Sciatic nerve (tissue), 2 donors: ENCODE measurements at places on chromosomes 3 and 15.

GRCh38 chr3:176347424-176348146 is 849.7 kb downstream of the TBL1XR1 start:
- DNase-seq: no peak

DNA sequence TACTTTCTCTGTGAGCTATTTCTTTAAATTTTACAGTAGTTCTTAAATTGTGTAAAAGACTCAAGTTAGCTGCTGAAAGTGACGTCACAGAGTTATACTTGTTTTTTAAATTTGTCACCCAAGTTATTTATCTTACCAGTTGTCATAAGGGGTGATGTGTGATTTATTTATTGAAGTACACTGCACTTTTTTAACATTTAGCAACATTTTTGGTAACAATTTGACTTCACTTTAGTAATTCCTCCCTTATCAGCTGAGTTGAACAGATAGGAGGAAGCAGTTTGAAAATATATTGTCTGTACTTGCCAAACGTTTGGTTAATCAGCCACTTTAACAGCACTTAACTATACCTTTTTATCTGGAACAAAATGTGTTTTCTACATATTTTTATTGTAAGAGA is 3.8 kb downstream of the STT3B start:
- DNase-seq: no peak

- DNase-seq: peak; percentile 83
These were observed 51.2 kb upstream of the ULK4 start for GRCh38 chr3:42012935-42013690.

- DNase-seq: peak; percentile 65
These were observed 898 bp downstream of the SMAD3 start for GRCh38 chr15:67066041-67066958.

- no peak for DNase-seq
These were observed 2.4 kb downstream of the DMXL2 start for GRCh38 chr15:51620122-51620521.
